ENCODE measurements at places on chromosomes 2 and 18. TPM values are rescaled to one million over a fixed set of nuclear protein-coding genes. Genes with fewer than 3 reads are reported as not detected.

DNA sequence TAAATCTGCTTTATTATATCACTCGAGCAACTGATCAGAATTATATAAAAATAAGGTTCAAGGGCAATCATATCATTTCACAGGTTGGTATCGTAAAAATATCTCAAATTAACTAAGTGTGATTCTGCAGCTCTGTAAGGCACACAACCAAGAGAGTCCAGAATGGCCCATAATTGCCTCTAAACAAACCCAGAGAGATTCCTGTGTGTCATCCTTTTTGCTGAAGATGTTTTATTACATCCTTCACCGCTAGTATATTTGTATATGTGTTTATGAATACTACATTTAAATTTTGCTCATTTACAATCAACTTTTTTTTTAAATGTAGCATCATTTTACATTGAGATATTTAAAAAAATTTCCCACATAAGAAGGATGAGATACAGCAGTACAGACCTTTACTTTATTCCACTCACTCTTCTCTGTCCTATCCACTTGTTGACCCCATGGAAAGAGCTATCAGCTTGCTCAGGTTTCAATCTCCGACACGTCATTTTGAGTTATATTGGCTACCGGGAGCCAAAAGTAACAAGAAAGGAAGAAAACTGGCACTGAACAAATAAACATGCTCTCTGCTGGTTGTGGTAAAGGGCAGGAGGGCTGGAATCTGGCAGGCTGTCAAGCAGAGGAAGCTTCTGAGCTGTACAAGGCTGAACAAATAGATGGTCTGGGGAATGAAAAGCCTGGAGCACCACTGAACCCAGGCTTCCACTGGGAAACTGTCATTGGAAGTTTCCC is 23.1 kb downstream of the PLA2R1 start:
- no peak for DNase-seq

- DNase-seq, result no peak
Measured at GRCh38 chr2:6506361-6506794, 359.3 kb downstream of the CMPK2 start.

GRCh38 chr2:60549238-60549927 is 4.1 kb downstream of the BCL11A start:
- DNase-seq, result peak; percentile 24

The PCGF1 gene
- total RNA-seq, result 72.9 TPM

DNA sequence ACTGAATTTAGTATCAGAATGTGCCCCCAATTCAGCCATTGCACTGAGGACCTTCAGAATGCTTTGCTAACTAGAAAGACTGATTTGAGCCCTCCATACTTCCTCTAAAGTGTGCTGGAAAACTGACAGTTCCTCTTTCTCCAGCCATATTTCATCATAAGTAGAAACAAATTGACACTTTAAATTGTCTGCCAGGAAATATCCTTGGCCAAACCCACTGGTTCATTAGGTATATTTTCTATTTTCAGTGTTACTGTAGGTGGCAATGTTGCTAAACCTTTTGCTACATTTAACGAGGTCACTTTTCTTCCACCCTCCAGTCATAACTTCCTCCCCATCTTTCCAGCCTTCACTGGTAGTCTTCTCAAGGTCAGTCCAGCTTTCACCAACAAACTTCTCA is 21.5 kb downstream of the SP5 start:
- no peak for DNase-seq

DNA sequence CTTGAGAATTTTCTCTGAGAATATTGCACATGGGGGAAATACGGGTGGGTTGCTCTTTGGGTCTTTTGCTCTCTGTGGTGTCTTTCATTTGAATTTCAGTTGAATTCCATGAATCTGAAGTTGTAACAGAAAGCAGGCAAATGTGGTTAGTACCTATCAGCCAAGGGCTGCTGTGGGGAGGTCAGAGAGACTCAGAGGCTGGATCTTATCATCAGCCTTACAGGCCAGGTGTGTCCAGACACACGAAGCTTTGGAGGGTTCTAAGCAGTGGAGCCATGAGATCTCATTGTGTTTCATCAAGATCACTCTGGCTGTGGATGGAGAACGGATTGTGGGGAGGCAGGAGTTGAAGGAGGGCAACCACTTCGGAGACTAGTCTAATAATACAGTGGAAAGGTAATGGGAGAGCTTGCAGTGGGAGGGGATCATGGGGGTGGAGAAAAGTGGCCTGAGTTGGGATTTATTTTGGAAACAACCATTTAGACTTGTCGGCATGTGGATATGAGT is 68.1 kb downstream of the GNAL start:
- DNase-seq, result no peak

DNA sequence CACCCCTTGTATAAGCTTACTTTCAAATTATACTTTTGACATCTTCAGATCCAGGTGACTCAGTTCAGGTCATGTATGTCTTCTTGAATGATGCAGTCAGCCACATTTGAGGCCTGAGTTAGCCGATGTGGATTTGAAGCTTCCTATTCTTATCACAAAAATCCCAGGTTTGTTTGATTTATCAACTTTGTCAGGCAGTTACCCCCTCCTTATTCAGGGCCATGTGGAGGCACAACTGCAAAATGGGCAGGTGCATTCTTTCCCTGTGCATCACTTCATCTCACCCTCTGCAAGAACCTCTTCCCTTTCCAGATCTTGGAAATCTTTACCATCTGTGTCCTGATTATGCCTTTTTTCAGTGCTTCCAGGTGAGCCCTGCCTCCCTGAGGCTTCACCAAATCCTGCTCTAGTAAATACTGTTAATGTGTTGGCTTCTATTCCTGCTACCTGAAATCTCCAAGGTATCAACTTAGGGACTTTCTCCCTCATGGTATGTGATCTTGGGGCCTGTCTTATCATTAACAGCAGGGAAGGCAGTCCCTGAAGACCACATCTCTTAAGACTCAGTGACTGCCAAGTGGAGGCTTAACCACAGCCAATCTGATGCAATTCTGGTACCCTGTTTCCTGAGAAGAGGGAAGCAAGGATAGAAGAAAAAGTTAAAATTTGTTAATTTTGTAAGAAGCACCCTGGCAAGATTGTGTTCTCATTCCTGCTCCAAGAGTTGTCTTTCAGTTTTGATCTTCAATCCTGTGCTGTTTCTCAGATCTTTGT is 9.4 kb upstream of the ARHGAP28 start:
- DNase-seq, result no peak

- DNase-seq, result no peak
Measured at GRCh38 chr18:76051396-76052226, 443.4 kb downstream of the ZNF516 start.

GRCh38 chr2:241458687-241459086 is 49.7 kb downstream of the STK25 start:
- no peak for DNase-seq

The MAPRE3 gene
- total RNA-seq, result 3.5 TPM

DNA sequence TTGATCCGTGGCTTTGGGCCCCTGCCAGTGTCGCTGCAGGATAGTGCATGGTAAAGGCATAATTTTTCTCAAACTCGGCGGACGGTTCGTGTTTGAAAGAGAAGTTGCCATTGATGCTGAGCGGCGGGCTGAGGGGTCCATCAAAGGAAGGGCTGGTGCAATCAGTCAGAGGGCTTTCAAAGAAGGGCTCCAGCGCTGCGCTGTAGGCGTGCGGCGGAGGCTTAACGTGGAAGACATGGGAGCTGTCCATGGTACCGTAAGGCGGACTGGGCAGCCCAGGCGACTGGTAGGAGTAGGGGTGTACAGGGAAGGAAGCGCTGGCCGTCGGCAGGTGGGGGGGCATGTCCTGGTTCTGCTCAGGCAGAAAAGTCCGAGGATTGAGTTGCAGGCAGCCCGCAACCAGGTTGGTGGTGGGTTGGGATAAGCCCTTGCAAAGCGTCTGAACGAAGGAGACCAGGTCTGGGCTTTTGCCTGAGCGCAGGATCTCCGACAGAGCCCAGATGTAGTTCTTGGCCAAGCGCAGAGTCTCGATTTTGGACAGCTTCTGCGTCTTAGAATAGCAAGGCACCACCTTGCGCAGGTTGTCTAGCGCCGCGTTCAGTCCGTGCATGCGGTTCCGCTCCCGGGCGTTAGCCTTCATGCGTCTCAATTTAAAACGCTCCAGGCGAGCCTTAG is 2.3 kb downstream of the NEUROD1 start:
- DNase-seq, result peak; percentile 42

GRCh38 chr2:20350041-20350712 is 467 bp downstream of the PUM2 start:
- DNase-seq, result peak; percentile 59

The CCDC85A gene
- not detected for total RNA-seq

- no peak for DNase-seq
Measured at GRCh38 chr2:188078534-188078933, 213.1 kb upstream of the GULP1 start.

- no peak for DNase-seq
Measured at GRCh38 chr2:74499267-74499939, at the start of gene LBX2. LBX2 (minus strand) TSS chr2:74499603; CDS start chr2:74499537, 66 bp downstream.

The CPO gene
- total RNA-seq, result not detected

GRCh38 chr18:52824126-52824525 is 484.1 kb downstream of the DCC start:
- DNase-seq, result no peak

The CD226 gene
- total RNA-seq, result 0.77 TPM

DNA sequence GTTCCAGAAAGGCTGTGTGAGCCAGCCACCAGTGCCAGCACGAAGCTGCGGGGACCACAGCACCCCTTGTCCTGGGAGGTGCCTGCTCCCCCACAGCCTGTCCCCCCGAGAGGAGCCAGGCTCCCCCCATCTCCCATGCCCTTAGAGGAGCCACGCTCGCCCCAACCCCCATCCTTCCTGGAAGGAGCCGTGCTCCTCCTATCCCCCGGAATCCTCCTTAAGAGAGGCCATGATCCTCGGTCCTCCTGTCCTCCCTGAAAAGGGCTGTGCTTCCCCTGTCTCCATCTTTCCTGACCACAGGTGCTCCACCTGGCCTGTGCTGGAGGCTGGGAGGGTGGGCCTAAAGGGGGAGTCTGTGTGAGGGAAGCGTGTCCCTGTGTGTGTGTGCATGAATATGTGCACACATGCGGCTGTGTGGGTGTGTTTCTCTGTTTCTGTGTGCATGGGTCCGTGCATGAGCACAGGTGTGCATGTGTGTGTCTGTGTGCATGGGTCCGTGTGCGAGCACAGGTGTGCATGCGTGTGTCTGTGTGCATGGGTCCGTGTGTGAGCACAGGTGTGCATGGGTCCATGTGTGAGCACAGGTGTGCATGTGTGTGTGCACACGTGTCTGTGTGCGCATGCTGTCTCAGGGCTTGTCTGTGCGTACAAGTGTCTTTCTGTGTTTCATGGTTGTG is 80.3 kb downstream of the RTP5 start:
- DNase-seq, result no peak

GRCh38 chr2:24816404-24816803 is 23.2 kb downstream of the CENPO start:
- DNase-seq, result no peak

DNA sequence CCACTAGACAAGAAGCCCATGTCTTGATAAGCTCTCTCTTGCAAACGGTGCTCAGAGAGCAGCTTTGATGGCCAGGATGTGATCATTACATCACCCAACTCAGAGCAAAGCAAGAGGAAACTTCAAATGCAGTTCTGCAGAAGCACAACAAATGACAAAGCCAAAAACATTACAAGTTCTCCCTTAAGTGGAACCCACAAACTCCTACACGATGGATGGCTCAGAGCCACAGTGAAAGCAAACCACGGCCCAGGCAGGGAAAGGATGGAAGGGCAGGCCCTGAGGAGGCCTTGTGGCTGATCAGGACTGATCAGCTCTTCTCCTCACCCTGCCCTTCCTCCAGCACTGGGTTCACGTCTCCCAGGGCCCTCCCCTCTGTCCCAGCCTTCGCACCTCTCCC is 326.4 kb downstream of the EIPR1 start:
- DNase-seq, result no peak

Measured in SK-MEL-5 (cell line).